Fibroblast of skin of scalp (primary cell): ENCODE measurements at places on chromosomes 3 and 15.
A peak's percentile ranks its signal among the peaks of the same experiment; 100 is the strongest.

GRCh38 chr3:32493437-32494414 lies 8.9 kb downstream of the CMTM6 start:
- no peak for DNase-seq

DNA sequence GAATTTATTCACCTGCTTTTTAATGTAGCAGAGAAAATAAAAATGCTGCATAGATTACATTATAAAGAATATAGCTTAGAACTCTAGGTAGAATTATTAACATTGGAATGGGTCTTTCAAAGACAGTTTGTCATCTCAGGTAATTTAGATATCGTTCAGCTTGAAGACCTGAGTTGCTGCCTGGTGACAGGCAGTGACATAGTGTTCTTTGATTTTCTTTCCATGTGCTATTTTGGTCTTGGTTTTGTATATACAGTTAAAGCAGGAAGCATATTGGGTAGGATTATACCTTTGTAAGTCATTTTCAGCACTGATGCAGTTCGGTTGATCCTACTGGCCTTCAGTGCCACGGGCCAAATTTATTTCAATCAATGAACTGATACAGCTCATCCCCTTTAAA lies 98.7 kb downstream of the BBX start:
- no peak for DNase-seq

GRCh38 chr15:36265422-36265821 lies 314.0 kb upstream of the CDIN1 start:
- no peak for DNase-seq

- peak; percentile 51 for DNase-seq
These were observed 44.8 kb upstream of the TLE3 start for GRCh38 chr15:70142322-70143191.

DNA sequence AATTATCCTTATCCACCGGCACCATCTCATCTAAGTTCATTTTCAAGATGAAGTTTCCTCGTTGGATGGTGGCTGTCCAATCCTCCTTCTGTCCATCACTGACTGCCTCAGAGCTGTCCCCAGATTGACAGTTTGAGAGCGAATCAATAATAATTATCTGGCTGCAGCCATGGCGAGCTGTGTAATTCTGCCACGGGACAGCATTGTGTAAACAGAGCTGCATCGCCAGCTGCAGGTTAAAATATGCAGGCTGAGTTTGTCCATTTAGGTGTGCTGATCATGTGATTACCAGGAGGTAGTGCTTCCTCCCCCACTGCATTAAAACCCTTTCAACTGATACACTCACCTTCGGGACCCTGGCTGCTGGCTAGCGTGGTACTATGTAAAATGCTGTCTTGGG lies 461.9 kb upstream of the ONECUT1 start:
- no peak for DNase-seq
